Karpas-422 (cell line): ENCODE measurements at places on chromosomes 2 and 18.

- DNase-seq = no peak
These were observed 1124.9 kb upstream of the ZEB2 start for GRCh38 chr2:145644820-145645302.

DNA sequence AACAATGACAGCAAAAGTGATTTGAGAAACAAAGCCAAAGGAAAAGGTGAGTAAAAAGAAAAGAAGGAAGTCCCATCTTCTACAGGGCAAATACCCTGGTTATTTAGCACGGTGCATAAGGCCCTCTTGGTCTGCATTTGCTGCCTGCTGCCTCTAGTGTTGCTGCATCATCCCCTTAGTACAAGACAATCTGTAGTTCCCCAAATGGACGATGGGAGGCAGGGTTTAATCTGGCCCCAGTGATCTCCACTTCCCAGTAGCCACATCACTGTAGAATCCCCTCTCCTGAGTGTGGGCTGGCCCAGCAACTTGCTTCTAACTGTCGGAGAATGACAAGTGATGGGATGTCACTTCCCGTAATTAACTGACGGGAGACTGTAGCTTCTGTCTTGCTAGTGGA lies 85.1 kb downstream of the CTAGE1 start:
- peak; percentile 80 for DNase-seq

DNA sequence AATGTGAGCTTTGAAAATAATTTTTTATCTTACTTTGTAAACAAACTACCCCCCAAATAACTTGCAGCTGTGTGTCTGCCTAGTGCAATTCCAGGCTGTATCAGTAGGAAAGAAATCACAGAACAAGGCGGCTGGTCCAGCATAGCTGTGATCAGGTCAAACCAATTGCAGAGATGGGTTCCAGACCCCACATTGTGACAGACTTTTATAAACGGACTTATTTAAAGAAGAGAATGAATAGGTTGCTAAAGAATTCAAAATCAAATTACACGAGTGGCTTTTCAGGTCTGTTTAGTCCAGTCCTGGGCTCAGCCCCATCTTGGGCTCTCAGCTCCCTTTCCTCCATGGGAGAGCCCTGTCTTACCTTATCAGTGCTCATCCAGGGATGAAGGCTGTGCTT lies 11.1 kb downstream of the BMP10 start:
- no peak for DNase-seq

DNA sequence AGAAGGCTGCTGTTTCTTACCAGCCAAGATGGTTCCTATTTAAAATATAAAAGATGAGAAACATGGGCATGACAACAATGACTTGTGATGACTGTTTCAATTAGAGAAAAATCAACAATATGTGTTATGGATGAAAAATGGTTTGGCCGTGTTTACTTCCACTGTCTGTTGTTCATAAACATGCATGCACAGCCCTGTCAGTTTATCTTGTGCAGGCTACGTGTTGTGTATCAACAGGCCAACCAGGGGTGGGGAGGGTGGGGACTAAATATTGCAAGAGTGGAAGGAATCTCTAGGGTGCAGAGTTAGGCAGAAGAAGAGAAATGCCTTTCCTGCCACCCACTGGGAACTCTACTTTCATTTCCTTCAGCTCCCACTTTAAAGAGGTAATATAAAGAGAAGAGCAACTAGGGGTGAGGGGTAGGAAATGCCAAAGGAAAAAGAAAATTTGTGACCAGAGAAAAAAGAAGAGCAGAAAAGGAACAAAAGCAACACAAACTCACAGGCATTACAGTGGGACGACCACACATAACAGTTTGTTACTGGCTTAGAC lies 116.8 kb upstream of the MEIS1 start:
- no peak for DNase-seq

DNA sequence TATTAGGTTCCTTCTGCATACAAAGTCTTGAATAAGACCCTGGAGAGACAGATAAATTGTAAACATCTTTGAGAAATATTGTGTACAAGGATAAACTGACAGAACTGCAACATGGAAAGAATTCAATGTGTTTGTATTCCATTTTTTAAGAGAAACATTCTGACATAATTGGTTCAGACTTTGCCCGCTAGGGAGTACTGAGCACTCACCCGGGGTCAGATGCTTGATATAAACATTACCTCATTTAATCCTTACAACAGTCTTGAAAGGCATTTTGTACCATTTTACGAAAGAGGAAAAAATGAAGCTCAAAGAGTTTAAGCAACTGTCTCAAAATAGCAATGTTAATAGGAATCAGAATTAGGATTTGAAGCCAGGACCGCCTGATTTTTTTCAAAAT lies 416.7 kb upstream of the CRIM1 start:
- no peak for DNase-seq

DNA sequence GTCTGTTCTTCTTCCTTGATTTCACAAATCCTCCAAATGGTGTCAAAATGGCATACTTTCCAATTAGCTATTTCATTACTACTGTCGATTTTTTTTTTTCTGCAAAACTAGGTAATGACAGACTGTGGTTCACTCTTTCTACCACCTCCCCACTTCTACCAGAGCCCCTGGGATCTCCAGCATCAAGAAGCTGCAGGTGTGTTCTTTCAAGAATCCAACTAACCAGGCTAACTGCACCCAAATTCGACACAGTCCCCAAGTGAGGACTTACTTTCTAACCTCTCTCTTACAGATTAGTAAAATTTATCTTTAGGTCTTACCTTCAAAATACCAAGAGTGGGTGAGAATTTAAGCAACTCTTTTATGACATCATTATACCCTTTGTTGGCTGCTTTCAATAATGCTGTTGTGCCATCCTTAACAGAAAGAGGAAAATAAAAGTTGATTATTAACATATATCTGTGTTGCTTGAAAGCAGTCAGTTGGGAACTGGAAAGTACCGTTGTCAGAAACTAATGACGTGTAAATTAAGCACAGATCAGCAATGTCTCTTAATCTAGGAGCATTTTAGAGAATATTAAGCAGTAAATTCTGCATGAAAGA lies 31.2 kb upstream of the NPC1 start:
- DNase-seq = no peak

DNA sequence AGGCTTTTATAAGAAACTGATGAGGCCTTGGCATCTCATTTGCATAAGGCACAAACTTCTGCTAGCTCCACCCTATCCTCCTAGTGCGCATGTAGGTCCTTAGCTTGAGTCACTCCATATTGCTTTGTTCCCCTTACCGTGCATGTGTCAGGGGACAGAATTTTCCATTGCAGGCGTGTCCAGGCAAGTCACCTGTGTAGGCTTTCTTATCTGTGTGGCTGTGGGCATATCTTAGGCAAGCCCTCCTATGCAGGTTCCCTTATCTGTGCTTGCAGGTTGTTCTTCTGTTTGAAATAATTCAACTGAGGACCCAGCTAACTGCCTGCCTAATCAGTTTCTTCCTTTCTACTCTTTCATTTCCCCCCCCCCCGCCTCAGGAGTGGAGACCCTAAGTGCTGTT lies 63.3 kb upstream of the CDCA7 start:
- DNase-seq = no peak

DNA sequence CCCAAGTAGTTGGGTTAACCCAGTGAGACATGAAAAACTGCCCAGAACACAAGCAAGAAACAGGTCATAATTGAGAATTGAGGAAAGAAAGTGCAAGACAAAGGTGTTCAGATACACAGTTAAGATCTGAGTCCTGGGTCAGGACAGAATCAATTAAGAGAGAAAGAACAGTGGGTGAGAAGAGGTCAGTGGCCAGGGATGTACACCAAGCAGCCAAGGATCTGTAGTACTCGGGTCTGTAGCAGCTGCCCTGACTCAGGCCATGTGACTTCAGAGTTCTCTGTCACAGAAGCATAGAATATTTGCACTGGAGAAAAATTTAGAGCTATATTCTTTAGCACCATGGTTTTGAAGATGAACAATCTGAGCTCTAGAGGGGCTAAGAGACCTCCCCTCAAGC lies 141.6 kb downstream of the SLC8A1 start:
- no peak for DNase-seq
